BE2C (cell line): ENCODE measurements at places on chromosomes 7 and 10.

DNA sequence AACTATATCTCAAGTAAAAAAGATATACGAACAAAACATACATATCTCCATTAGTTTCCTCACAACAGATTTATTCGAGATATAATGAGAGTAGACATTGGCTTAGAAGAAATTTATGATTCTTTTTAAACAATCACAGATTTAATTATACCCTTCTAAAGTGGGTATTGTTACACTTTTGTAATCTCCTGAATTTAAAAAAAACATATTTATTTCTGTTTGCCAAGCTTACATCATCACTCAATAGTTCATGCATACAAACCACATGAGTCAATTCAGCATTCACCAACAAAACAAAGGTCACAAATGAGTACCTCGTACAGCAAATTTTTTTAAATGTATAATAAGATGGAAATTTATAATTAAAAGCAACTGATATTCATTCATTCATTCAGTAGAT, 17.6 kb downstream of the LRRN3 start:
- no peak for DNase-seq

DNA sequence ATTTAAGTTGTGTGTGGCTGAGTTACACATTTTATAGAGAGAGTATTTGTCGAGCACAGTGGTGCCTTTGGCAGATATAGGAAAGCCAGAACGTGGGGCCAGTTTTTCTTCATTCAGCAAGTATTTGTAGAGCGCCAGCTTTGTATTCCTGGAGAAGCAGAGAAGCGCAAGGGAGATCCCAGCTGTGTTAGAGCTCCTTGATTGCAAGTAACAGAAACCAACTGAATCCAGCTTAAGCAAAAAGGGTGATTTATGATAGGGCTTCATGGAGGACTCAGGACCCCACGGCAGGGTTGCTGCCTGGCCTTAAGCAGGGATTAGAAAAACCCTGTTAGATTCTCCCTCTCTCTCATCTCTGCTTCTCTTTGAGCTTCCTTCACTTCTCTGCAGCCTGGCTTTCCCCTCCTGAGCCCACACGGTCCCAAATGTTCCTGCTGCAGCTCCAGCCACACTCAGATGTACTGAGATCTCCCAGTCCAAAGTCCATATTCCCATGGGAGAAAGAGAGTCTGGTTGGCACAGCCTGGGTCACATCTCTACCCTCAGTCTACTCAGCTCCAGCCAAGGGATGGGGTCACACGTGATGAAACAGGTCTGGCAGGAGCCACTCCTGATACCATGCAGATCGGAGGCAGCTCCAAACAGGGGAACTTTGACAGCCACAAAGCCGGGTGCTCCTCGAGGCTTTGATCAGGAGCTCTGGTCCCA, 16.7 kb downstream of the UBTD1 start:
- no peak for DNase-seq

- peak; percentile 53 for DNase-seq
Measured at GRCh38 chr10:34739915-34740314, 75.2 kb downstream of the PARD3 start.

- no peak for DNase-seq
Measured at GRCh38 chr7:47591655-47592572, 10.0 kb upstream of the TNS3 start.

GRCh38 chr10:6195846-6196245, 6.9 kb upstream of the PFKFB3 start:
- no peak for DNase-seq

GRCh38 chr10:107054469-107055156, 109.9 kb downstream of the SORCS1 start:
- no peak for DNase-seq

GRCh38 chr7:128790315-128791041, 1.3 kb upstream of the CCDC136 start:
- DNase-seq = no peak

DNA sequence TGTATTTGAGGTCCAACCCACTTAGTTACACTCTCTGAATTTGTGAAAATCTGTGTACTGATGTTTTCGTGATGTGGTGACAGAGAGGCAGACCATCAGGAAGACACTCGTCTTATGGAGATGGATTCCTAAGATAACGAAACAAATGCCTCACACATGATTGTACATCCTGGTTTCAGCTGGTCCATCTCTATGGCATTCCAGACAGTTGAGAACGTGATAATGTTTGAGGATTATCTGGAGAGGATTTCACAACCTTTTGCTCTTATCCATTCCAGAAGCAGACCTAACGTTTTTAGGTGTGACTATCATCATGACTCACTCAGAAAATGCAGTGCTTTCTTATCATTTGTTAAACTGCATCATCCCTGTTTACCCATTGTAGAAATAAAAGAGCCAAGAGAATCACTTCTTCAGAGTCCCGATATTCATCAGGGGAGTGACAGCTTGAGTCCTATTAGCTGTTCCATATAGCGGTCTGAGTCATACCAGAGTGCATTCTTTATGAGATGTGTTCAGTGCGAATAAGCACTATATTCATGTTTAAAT, 74.5 kb downstream of the BMPER start:
- DNase-seq = no peak

DNA sequence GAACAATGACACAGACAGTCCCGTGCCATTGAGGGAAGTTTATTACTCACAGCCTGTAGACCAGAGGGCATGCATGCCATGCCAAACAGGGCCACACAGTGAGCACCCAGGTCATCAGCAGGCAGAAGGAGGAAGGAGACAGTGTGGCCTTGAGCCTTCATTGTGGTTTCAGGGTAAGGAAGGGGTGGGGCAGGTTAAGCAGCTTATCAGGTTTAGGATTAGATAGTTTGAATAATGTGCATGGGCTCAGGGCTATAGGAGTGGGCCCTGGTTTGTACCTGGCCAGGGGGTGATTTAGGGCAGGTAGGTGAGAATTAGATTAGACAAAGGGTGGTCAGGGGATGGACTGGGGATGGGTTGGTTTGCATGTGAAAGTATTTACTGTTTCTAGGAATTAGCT, 67.9 kb downstream of the ADCY1 start:
- DNase-seq = no peak

- no peak for DNase-seq
Measured at GRCh38 chr7:117731455-117731854, 141.8 kb downstream of the CTTNBP2 start.

DNA sequence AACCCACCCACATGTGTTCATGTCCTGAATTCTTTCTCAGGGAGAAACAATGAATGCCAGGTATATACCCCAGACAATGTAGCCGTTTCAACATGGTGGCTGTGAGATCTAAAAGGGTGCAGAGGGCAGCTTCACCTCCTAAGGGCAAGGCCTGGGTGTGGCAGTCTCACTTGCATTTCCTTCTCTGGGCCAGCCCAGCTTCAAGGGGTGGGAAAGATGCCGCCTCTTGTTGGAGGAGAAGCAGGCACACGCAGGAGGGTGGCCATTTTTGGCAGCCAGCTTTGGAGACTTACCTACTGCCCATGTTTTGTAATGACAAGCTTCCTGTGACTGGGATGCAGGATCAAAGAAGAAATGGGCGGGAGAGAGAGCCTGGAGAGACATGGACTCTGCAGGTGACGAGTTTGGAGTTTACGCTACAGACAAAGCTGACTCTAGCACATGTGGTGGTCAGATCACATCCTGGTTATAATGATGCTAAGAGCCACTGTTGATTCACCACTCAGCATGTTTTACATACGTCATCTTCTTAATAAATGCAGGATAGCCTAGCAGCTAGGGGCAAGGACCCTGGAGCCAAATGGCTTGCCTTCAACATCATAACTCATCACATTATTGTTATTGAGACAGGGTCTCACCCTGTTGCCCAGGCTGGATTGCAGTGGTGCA, 116.6 kb downstream of the ANLN start:
- no peak for DNase-seq

DNA sequence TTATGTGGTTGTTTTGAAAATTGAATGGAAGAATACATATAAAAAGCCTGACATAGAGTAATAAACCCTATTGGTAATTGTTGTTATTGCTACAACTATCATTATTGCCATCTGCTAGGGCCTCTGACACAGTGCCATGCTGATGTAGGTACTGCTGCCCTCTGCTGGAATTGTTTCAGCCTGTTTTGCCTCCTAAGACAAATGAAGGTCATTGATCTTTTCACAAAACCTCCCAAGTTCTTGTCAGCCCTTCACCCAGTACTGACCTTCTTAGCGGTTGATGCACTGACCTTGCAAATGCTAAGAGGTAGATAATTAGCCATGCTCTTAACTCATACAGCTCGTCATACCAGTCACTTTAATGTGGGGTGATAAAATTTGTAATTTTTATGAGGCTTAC, 975.2 kb downstream of the SORCS1 start:
- DNase-seq = peak; percentile 43

GRCh38 chr10:130231251-130231741, 95.1 kb downstream of the GLRX3 start:
- DNase-seq = no peak

GRCh38 chr10:133032231-133032630, 55.5 kb upstream of the ADGRA1 start:
- no peak for DNase-seq

DNA sequence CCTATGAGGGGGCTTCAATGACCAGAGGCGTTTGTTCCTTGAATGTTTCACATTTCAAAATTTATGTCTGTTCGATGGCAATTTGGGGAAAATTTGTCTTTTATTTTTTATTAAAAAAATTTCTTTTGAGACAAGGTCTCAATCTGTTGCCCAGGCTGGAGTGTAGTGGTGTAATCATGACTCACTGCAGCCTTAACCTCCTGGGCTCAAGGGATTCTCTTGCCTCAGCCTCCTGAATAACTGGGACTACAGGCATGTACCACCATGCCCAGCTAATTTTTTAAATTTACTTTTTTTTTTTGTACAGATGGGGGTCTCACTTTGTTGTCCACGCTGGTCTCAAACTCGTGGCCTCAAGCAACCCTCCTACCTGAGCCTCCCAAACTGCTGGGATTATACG, 39.7 kb downstream of the OTUD1 start:
- DNase-seq = no peak
